ENCODE measurements at places on chromosomes 1 and 21.

DNA sequence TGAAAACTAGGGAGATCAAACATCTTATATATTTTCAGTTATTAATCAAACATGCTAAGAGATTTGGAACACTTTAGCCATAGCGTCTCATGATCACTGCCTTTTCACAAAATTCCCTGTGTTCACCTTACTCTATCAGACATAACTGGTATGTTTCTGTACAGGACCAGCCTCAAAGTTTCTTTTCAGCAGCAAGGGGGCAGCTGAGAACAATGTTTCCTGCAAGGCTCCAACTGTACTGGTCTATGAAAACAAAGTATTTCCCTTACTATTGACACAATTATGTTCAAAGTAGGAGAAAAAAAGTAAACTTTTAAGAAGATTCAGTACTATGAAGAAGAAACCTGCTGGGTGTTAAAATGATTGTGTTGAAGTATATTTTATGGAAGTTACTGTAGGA, 98.5 kb downstream of the ATF6 start:
- DNase-seq: no peak

DNA sequence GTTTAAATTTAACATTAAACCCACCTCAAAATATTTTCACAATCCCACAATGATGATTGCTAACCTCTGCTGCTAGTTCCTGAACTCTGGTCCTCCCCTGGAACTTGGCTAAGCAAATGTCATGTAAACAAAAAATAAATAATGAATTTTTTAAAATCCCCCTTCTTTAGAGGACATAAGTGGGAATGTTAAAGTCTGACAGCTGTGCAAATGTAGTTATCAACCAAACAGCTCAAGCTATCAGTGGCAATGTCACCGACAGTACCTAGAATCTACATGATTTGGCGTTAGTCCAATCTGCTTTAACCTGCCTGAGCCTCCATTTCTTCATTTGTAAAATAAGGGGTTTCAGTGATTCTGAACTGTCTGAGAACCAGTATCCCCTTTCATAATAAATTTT, 67.7 kb downstream of the GDAP2 start:
- DNase-seq: no peak

- no peak for DNase-seq
Measured at GRCh38 chr1:38651669-38652068, 207.9 kb downstream of the RRAGC start.

- no peak for DNase-seq
Measured at GRCh38 chr1:109740615-109741373, at the start of gene GSTM3. Gene GSTM3, minus strand, starts transcription at chr1:109741038. Its CDS starts 751 bp downstream, at chr1:109740287.

DNA sequence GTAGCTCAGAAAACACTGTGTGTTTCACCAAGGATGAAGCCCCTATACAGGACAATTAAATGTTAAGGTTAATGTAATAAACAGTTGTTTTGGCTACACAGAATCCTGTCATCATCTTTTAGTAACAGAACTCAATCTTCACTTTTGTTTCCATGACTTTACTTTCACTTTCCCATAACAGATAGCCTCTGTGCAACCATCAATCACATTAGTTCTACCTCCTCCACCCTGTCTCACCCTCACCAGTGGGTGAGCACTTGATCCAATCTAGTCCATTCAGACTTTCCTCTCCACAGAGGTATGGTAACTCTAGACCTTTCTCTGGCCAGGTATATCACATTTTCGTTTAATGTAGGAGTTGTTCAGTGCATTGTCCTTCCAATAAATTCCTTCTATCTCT, 1018.5 kb downstream of the ADGRL2 start:
- no peak for DNase-seq

- no peak for DNase-seq
Measured at GRCh38 chr1:63935553-63935952, 161.7 kb downstream of the ROR1 start.

DNA sequence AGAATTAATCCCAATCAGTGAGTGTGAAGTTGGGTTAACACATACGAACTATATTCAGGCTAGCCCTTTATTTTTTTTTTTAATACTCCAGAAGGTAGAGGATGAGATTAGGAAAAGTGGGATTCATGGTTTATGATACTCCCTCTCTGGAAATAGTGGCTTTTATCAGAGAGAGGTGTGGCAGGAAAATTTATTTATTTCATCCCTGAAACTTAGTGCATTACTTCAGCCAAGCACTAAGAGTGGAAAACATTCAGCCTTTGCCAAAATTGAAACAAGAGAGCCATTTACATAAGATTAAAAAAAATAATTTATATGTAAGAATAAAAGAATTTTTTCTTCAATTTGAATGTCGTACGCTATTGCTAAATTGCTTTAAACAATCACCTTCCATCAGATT, 35.0 kb downstream of the MTR start:
- no peak for DNase-seq

DNA sequence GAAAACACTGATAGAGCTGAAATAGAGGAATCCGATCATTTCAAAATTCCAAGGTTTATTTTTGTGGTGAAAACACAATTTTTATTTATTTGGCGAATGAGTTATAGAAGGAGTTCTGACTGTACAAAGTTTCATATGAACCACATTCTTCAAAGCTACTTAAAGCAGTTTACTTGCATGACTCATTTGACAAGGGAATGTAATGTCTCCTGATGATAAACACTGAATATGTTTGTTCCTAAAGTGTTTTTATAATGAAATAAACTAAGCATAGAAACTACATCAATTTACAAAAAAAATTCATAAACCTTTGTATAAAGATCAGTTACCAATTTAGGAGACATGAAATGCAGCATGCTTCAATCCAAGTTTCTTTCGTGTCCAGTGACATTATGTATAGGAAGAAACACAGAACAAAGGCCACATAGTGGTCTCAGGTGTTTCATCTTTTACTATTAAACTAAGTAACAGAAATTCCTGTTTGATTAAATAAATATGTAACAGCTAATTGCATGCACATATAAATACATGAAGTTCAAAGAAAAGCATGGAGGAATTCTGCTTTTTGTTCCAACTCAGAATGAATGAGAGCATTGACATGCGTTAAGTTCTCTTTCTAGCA, 2.5 kb downstream of the PRKACB start:
- DNase-seq: no peak

GRCh38 chr1:48556186-48556850, 84.3 kb upstream of the SPATA6 start:
- DNase-seq: no peak

GRCh38 chr1:19220991-19221390, 10.9 kb upstream of the UBR4 start:
- no peak for DNase-seq

GRCh38 chr1:177341773-177342172, 171.0 kb downstream of the BRINP2 start:
- DNase-seq: no peak

DNA sequence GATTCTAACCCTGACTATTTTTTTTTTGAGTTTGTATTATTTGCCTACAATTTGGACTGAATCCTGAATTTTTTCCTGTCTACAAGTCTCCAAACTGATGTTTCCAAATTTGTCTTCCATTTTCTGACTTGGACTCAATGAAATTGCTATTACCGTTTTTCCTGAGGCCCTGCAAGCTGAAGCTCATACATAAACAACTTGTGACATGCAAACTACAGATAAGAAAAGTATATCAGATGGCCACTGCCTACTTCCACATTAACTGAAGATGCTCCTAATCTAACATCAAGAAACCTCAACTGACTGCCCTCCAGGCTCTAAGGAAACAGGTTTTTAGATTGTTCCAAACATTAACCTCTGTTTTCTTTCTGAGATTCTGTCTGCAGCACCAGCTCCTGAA, 51.1 kb upstream of the KLHDC7A start:
- DNase-seq: no peak

- no peak for DNase-seq
Measured at GRCh38 chr21:21159253-21159899, 161.2 kb downstream of the NCAM2 start.

- no peak for DNase-seq
Measured at GRCh38 chr1:172497230-172497629, 35.7 kb upstream of the SUCO start.

GRCh38 chr1:227999056-227999930, 7.5 kb upstream of the WNT3A start:
- DNase-seq: peak; percentile 76

DNA sequence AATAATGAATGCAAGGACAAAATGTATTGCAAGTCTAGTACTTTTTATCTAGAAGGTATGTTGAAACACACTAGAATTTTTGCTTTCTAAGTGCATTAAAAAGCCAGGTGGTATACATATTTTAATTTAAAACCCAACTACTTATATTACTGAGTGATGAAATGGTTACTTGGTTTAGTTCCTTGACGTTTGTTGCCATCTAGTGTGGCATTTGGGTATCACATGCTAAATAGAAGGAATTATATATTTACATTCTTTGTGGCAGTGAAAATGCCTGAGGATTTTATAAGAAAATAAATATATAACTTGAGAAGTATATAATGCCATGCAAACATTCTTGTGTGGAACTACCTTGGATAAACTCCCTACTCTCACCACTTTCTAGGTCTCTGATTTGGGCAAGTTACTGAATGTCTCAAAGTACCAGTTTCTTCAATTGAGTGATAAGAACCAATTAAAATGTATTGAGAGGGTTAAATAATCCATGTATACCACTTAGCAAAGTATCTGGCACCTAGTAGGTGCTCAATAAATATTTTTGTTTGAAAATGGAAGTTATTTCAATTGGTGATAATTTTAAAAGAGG, 69.6 kb downstream of the SDCCAG8 start:
- no peak for DNase-seq

GRCh38 chr1:185517808-185518419, 200.9 kb upstream of the IVNS1ABP start:
- no peak for DNase-seq

DNA sequence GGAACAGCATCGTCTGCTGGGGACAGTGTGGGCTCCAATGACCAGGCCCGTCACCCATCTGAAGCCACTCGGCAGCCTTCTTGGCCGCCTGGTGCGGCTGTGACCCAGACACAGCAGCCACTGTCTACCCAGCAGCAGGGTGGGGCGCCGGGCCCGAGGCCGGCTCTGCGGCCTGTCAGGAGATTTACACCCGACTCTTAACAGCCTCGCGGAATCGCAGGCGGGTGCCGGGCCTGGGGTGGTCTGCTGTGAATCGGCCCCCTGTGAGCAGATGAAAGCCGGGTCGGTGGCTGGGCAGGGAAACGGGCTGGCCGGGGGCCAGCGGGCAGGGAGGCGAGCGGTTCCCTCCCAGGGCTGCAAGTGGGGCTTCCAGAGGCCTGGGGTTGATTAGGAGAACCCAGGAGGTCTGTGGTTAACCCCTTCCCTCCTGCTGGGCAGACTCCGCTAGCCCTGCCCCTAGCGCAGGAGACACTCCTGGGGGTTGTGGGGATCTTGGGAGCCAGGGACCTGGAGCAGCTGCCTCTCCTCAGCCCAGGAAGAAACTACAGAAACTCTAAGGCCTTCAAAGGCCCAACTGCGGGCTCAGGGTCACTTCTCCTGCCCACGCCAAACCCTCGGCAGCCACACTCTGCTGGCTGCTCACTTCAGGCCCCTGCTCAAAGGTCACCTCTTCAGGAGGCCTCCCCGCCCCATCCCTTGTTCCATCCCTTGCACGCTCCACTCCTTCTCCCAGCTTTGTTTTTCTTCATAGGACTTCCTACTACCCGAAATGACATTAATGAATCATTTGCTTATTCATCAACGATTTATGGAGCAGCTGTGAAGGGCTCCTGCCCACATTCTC, 15.6 kb downstream of the RUNX3 start:
- DNase-seq: no peak

- no peak for DNase-seq
Measured at GRCh38 chr1:40948741-40949443, 30.6 kb upstream of the CTPS1 start.

DNA sequence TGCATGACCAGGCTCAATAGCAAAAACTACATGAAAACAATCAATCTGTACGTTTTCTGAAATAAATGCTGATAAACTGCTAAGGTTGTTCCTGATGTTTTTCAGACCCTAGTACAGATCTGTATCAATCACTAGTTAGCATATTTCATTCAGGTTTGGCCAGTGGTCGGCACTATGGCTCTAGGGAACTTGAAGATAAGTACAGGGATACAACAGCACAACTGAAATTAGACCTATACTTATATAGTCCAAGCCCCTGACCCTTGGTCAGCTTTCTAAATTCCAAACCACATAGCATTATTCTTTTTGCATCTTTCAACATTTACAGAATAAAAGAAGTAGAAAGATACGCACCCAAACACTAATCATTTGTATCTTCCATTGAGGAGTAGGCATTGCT, 142.7 kb downstream of the PLPPR4 start:
- DNase-seq: no peak

- DNase-seq: no peak
Measured at GRCh38 chr1:117611894-117612483, 6.1 kb downstream of the TENT5C start.

DNA sequence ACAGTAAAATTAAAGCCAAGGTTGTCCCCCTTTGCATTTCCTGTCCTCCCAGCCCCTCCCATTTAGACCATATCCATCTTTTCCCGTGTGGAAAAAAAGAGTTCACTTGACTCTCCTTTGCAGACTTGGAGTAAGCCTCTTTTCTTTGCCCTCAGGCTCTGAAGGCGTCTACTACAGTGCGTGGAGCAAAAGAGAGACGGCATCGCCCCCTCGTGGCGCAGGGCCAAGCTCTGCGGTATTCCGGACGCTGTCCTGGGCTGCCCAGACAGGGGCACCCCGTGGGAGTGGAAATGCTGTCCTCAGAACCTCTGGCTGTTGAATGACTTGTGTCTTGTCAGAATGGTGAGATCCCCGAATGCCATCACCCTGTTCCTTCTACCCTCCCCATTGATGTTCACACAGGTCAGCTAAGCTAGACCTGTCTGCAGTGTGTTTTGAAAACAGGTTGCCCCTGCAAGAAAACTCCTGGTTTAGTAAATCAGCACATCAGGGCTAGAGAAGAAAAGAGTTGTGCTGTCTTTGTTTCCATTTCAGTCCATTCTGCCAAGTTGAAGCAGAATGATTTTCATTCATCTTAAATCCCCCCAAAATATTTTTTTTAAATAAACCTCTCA, 12.3 kb upstream of the GJA8 start:
- DNase-seq: peak; percentile 85

GRCh38 chr1:213060836-213061235, 9.8 kb downstream of the RPS6KC1 start:
- DNase-seq: no peak

DNA sequence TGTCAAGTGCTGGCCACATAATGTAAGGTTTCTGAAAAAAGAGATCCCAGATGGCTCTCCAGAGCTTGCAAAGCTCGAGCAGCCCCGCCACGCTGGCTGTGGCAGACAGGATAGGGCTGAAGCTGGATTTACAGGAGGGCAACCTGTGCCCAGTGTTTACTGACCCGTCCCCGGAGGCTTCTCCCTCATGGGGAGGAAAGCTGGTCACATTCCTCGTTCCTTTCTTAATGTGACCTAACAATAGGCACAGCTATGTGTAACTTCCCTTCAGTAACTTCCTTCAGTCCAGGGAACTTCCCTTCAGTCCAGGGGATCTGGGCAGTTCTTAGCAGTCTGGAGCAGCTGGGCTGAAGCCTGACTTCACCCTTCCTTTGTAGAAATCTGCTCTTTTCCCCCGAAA, 7.7 kb downstream of the SLFNL1 start:
- DNase-seq: no peak

DNA sequence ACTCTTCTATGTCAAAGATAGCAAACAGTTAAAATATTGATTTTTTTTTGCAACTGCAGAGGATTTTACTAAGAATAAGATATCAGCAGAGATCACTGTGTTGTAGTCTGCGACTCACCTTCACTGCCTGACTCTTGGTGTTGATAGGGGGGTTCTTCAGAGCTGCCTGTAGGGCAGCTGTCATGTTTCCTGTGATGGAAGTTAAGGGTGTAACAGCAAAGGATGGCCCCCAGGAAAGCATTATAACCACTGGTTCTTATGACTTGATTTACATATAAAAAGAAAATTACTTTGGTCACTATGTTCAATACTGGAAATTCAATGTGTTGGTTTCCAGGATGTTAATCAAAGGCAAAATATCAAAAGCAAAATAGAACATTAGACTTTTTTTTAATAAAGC, 2.6 kb downstream of the ARPC5 start:
- no peak for DNase-seq

Measured in cardiac septum (tissue), 1 donor.